Suppressor macrophage treated with lipopolysaccharide for 1 hour (primary cell): ENCODE measurements at places on chromosomes 2 and 18.

- DNase-seq, result no peak
Observed at GRCh38 chr18:51193621-51194287, 3.7 kb downstream of the MEX3C start.

GRCh38 chr2:86254576-86255538 is 55.6 kb downstream of the MRPL35 start:
- no peak for DNase-seq

DNA sequence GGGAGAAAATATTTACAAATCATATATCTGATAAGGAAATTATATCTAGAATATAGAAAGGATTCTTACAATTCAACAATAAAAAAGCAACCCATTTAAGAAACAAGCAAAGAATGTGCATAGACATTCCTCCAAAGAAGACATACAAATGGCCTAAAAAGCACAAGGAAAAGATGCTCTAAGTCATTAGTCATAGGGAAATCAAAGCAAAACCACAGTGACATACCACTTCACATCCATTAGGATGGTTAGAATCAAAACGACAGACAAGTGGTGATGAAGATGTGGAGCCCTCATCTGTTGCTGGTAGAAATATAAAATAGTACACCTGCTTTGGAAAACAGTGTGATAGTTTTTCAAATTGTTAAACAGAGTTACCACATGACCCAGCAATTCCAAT is 48.2 kb downstream of the MAPRE2 start:
- DNase-seq, result no peak

GRCh38 chr2:188412190-188412589 is 120.5 kb downstream of the GULP1 start:
- no peak for DNase-seq

GRCh38 chr18:49141491-49141890 is 190.7 kb upstream of the SMAD7 start:
- no peak for DNase-seq

- DNase-seq, result no peak
Observed at GRCh38 chr18:57973889-57974288, 70.1 kb upstream of the NEDD4L start.

DNA sequence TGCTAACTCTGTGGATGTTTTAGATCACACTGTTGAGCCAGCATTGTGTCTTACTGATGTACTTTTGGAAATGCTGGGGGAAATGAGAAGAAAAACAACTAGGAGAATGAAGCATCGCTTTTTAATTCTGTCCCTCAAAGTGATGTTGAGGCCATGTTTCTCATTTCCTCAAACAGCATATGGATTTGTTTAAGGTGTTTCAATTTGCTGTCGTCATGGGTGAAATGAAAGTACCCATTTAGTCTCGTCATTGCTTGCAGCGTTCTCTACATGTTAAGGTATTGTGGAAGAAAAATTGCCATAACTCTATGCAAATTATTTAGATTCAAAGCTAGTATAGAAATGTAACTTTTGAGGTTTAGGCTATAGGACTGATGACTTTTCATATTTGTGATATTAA is 151.3 kb downstream of the KCTD1 start:
- no peak for DNase-seq

GRCh38 chr18:30658306-30658705 is 384.2 kb downstream of the DSC3 start:
- DNase-seq, result no peak

- no peak for DNase-seq
Observed at GRCh38 chr2:187593697-187594096, 39.5 kb upstream of the TFPI start.

DNA sequence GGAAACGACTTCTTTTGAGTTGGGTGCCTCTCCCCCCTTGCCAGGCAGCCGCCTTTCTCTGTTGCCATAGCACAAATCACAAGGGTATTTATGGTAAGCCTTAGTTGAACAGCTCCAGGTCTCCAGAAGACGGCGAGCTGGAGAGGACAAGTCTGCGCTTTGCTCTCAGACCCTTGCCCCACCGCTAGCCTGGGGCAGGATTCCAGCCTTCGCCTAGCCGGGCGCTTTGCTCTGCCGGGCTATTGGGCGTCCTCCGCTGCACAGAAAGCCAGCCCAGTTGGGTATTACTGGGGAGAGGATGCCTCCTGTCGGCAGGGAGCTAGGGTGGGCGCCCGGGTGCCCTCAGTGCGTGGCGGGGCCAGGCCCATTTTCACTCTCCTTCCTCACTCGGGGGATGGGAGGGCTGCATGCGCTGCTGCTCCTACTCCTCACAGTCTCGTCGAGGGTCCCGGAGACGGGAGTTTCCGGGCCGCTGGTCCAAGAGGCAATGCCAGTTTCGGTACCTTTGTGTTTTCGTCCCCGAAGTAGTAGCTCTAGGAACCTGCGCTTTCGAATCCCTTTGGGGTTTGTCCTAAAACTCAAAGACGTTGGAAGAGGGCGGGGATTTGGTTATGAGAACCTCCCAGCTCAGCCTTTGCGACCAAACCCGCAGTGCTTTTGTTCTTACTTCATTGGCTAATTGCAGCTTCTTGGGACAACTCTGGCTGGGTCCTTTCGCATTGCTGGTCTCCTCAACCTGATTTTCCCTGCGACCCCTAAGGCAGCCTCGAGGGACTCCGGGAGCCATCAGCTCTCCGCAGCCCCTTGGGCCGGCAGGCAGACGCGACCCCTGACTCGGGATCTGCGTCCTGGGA is 3.6 kb upstream of the DLX2 start:
- peak; percentile 85 for DNase-seq

GRCh38 chr2:6814312-6814711 is 51.4 kb downstream of the CMPK2 start:
- no peak for DNase-seq

DNA sequence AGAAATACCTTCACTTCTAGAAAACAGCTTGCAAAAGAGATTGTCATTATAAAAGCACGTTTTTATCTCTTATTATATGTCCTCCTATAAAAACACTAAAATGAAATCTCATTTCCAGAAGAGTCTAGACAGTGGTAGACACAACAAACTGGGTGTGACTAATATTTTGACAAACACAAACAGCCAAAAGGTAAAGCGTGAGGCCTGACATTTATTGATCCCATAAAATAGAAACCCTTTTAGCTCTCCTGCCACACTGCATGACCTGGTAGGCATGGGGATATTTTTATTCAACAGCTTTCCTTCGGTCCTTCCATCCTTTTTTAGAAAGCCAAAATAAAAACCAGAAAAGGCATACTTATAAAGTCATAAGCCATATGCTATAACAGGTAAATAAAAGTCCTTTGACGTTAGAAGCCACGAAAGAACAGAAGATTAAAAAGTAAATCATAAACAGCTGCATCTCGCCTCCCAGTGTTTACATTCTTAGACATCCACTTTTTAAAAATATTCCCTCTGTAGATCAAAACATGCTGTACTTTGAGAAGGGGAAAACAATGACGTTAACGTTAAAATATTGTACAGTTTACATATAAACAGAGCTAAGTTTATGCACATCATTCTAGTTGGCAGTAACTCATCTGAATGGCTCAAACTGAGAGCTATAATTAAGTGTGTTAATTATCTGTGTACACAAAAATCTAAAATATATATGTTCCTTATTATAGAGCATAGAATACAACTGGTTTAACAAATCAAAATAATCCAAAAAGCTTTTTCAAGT is 44.6 kb downstream of the IRS1 start:
- no peak for DNase-seq

- DNase-seq, result peak; percentile 100
Observed at GRCh38 chr2:70142590-70143313, 48.1 kb downstream of the C2orf42 start.

GRCh38 chr2:113219889-113220641 is 46.3 kb downstream of the PSD4 start:
- DNase-seq, result peak; percentile 84

DNA sequence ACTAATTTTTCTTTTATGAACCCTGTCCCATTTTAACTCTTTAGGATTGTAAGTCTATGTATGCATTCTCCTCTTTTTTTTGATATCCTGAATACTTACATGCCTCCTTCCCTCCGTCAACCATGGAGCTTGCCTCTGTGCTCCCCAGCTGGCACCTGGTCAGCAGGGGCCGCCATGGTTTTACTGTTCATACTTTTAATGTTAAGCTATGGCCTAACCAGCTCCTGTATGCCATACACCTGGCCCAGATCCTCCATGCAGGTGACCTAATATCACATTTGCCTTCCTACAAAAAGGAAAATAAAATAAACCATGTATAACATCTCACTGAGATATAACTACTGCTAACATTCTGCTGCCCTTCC is 283.1 kb upstream of the TRIB2 start:
- DNase-seq, result no peak

GRCh38 chr2:9205963-9206948 is at the start of gene ASAP2:
Gene ASAP2 (plus strand): TSS chr2:9206812. CDS start chr2:9207105, 293 bp downstream.
- DNase-seq, result peak; percentile 73

DNA sequence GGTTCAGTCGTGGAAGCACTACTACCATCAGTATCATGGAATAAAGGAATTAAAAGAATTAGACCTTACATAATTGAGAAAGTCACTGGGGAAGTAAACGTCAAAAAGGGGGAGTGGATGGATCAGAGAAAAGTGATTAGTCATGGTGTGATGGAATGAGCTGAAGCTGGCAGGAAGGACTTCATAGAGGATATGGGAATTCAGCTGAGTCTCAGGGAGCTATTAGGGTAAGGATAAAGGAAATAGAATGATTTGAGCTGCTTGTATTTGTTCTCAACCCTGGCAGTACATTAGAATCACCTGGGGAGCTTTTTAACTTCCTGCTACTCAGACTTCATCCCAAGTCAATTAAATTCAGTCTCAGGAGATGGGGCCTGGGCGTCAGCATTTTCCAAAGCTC is 53.4 kb upstream of the SETBP1 start:
- DNase-seq, result peak; percentile 22

- DNase-seq, result no peak
Observed at GRCh38 chr18:49400398-49401072, 59.9 kb downstream of the DYM start.

- no peak for DNase-seq
Observed at GRCh38 chr2:115162494-115163293, 720.3 kb downstream of the DPP10 start.

DNA sequence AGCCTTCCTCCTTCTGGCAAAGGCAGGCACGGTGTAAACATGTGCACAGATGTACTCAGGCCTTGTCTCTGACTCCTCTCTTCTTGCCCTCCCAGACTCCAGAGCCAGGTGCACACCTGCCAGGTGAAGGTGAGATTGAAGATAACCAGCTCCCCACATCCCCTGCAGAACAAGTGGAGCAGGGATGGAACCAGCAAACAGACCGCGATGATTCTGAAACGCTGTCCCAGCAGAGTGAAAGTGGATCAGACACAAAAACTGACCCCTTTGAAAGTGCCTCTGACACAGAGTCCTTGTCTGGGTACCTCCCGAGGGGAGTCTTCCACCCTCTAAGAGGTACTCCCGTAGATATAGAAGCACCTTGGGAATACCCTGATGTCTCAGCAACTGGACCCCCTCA is 77.2 kb downstream of the ARHGEF4 start:
- DNase-seq, result no peak

GRCh38 chr2:209441541-209441940 is 17.7 kb downstream of the MAP2 start:
- DNase-seq, result peak; percentile 5
